Bronchial epithelial cell (primary cell): ENCODE measurements at places on chromosomes 11 and 22.

DNA sequence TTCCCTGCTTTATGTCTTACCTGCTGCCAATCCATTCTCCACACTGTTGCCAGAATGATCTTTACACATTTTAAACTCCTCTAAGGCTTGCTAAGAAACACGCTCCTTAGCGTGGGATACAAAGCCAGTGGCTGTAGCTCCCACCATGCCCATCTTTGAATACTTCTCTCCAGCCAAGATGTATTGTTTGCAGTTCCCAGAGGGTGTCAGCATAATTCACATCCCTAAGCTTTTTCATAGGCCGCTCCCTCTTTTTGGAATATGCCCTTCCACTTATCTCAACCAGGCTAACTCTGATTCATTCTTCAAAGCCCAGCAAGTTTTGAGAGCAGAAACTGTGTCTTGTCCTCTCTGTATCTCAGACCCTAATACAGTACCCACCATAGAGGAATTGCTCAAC is 8.1 kb upstream of the UPK2 start:
- no peak for DNase-seq

DNA sequence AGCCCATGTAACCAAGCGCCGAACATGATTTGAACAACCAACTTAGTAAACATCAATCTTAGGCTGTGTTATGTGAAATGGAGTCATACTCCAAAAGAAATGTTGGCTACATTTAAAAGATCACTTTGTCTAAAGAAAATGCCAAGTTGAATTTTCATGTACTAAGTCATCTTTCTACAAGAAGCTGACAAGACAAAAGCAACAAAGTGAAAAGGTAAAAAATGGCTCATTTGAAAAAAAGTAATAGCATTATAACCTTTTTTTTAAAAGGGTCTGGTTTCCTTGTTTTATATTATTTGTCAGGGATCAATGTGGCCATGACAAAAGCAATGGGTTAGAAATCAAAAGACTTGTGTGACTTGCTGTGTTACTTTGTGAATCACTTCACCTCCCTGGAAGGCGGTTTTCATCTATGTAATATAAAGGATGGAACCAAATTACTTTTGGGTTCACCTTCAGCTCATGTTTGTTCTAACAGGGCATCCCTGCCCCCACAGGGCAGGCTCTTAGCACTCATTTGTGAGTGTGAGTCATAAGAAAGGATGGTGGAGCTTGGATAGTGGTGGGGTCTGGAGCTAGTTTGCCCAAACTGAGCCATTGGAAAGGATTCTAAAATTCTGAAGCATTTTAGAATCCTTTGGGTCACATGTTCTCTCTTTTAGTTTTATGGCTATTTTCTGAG is 131.9 kb upstream of the MTMR2 start:
- peak; percentile 52 for DNase-seq

GRCh38 chr11:17979770-17980371 is 33.0 kb downstream of the SERGEF start:
- peak; percentile 28 for DNase-seq

DNA sequence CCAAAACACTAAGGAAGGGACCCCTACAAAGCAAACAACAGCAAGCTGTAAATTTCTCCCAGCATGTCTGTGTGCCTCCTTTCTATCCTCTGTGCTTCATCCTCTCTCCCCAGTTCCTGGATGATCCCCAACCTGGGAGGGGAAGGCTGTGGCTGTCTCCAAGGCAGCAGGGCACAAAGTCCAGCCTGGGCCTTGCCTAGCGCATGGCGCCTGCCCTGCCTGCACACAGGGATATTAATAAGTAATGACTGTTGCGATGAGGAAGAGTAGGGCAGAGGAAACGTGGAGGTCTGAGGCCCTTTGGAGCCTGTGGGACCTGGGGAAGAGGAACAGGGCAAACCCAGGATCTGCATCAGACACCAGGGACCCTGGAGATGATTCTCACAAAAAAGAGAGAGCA is 2.0 kb downstream of the USH1C start:
- DNase-seq, result no peak
